Aorta (tissue), 5 donors: ENCODE measurements at places on chromosomes 4 and X. TPM values are rescaled to one million over a fixed set of nuclear protein-coding genes. Genes with fewer than 3 reads are reported as not detected.

DNA sequence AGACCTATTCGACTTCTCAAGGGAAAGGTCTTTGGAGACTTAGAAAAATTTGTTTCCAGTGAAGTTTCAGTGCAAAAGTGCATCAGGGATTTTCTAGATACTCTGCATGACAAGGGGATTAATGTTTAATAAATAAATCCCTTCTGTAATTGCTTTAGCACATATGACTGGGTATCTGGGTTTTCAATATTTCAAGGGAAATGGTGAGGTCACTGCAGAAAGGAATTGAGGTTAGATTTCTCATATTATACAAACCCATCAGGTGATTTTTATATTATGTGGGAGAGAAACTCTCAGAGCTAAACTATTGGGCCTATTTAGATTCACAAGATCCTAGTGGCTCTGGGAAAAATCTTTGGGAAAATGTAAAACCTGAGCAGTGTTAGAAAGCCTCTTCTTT, 48.3 kb upstream of the SLC4A4 start:
- no peak for DNase-seq

- no peak for DNase-seq
Measured at GRCh38 chrX:112967341-112967740, 126.7 kb upstream of the AMOT start.

SHOX gene
- not detected for total RNA-seq

DNA sequence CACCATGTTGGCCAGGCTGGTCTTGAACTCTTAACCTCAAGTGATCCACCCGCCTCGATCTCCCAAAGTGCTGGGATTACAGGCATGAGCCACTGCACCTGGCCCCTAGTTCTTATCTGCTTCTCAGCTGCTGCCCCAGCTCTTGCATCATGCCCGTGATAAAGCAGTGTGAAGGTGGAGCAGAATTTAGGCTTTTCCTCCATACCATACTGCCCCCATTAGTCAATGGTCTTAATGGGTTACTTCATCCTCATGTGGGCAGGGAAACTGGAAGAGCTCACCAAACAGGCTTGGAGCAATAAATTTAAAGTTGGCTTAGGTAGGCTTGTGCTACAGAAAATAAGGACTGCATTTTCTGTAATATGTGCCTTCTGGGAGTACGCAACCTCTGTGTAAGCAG, 636.9 kb upstream of the BOD1L1 start:
- no peak for DNase-seq

DNA sequence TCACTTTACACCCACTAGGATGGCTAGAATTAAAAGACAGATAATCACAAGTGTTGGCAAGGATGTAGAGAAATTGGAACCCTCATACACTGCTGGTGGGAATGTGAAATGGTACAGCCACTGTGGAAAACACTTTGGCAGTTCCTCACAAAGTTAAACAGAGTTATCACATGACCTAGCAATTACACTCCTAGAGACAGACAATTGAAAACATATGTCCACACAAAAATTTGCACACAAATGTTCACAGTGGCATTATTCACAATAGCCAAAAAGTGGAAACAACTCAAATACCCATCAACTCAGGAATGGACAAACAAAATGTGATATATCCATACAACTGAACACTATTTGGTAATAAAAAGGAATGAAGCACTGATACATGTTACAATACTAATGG, 5.7 kb downstream of the ZNF280C start:
- no peak for DNase-seq
